GDM1 (cell line): ENCODE measurements at places on chromosomes 7 and 10.
A peak's percentile ranks its signal among the peaks of the same experiment; 100 is the strongest.

DNA sequence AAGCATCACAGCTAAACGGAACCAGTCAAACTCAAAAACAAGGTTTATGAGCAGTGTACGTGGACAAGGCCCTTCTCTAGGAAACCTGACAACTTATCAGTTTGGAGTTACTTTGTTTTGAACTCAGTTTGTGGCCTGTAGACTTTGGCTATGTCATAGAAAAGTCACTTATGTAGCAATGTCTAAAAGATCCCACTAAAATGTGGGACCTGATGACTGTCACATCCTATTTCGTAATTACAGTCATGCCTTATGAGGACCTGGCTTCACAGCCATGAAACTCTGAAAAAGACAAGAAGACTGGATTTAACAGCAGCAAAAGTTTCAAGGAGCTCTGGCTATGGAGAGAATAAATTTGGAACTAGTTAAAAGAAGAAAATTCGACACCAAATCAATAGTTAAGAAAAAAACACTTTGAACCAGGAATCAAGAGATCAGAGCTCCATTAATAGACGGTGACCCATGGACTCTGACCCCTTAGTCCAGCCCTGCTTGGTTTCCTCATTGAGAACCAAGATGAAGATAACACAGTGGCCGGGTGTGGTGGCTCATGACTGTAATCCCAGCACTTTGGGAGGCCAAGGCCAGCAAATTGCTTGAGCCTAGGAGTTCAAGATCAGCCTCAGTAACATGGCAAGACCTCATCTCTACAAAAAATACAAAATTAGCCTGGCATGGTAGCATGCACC, 204.3 kb downstream of the SFMBT2 start:
- no peak for DNase-seq

- no peak for DNase-seq
These were observed 87.9 kb downstream of the STRA8 start for GRCh38 chr7:135321556-135321955.

GRCh38 chr10:88457660-88458059, 125.5 kb downstream of the RNLS start:
- no peak for DNase-seq

DNA sequence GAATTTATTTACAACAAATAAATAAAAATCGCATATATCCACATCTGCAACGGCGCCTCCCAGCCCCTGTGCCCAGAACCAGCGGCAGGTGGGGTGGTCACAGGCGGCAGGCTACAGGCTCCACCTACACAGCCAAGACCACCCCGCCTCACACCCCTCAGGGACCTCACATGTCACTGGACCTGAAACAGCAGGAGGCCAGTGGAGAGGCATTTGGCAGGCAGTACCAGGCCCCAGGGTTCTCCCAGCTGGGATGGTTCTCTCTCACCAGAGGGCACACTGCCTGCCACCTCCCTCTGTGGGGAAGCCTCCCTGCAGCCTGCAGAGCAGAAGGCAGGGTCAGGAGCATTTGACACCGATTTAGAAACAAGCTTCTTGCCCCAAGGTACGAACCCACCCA, 81.5 kb downstream of the MAD1L1 start:
- no peak for DNase-seq

DNA sequence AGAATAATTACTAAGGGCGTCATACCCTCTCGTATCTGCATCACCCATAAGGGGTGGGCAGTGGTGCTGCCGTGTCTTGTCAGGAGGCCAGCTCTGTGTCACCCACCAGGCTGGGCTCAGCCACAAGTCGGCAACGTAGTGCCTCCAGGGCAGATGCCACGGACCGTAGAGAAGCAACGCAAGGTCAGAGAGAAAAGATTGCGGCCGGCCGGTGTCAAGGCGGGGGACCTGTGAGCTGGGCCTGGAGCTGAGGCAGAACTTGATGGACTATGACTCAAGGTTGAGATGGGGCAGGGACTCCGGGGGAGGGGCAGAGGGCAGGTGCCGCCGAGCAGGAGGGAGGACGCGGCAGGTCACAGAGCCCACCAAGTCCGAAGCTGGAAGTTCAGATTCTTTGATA, 29.5 kb downstream of the FOXK1 start:
- DNase-seq = no peak

GRCh38 chr7:117127585-117128168, 174.4 kb downstream of the ST7 start:
- DNase-seq = no peak

DNA sequence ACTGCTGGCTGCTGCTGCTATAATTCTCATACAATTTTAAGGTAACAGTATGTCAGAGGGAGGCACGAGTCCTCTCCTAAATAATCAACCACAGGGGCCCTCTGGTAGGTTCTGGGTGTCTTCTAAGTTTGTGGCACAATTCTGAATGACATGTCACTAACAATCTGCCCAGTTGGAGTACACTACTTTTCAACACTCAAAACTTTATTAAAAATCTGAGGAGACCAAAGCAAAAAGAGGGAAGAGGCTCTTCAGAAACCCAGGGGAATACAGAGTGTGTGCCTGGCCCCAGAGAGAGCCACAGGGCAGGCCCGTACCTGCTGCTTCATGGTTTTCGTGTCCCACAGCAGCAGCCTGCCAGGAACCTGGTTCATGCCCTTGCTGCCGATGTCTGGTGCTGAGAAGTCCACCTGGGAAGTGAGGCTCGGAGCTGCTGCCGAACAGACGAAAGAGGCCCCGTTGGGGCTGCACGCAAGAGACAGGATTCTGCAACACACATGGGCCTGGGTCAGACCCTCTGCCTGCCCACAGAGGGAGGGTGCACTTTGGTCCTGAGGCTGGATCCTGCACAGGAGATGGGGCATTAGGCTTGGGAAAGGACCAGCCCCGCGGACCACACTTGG, 18.3 kb downstream of the WDR91 start:
- DNase-seq = no peak

DNA sequence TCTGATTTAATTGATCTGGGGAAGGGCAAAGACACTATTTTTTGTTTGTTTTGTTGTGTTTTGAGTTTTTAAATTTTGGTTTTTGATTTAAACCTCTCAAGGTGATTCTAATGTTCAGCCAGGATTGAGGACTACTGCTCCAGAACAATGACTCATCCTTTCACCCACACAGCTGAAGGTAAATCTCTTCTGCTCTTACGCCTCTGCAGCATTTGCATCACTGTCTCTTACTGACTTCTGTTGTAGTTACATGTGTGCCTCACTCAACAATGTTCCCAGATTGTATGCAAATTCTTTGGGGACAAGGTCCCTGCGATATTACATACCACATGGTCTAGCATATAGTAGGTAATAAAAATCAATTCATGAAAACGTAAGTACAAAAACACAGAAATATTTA, 467.5 kb upstream of the LRRN3 start:
- DNase-seq = no peak

DNA sequence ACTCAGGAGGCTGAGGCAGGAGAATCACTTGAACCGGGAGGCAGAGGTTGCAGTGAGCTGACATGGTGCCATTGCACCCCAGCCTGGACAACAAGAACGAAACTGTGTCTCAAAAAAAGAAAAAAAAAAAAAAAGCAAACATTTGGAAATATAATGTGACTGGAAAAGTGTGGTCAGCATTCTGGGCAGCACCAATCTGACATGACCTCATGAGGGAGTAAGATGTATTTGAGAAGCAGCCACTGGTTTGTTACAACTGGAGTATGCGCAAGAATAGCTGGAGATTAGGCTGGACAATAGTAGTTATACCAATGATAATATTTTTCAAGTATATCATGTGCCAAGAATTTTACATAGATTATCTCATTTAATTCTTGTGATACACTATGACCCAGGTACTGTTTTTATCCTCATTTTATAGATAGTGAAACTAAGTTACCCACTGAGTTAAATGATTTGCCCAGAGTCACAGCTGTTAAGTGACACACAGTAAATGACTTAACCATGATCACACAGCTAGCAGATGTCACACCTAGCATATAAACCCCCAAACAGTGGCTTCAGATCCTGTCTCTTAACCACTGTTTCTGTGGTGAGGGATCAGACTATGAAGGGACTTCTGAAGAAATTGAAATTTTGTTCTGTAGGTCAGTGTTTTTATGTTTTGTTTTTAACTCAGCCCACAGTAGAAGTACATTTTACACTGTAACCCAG, 11.1 kb downstream of the MCU start:
- DNase-seq = no peak

GRCh38 chr10:121313119-121313875, 284.9 kb downstream of the FGFR2 start:
- no peak for DNase-seq

DNA sequence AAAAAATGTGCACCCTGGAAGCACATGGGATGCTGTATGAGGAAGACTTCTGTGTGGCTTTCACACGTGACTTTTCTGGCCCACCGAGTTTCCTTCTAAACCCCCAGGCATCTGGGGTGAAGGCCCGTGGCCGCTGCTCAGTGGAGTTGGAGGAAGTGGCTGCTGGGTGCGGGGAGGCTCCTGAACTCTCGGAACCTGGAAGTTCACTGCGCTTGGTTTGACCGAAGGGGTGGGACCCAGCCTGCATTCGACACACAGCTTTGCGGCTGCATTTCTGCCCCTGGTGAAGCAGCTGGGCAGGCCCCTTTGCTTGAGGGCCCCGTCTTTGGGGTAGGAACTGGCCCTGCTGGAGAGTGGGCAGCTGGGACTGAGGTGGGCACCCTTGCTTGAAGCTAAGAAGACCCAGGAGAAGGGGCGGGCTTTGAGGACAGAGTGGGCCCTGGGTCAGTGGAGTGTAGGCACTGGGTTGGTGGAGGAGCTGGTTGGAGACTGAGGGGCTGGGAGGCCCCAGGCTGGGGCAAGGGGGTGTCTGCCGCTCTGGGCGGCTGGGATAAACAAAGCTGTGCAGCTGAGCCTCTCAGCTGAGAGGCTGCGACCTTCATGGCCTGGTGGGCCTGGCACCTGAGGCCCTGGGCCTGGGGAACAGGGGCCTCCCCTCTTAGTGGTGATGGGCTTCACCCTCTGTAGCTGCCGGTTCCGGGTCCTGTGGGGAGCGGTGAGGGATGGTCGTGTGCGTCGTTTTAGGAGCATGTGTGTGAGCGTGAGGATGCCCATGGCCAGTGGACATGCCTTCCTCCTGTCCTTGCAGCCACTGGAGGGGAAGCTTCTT, 78.0 kb downstream of the INPP5A start:
- DNase-seq = no peak

- no peak for DNase-seq
These were observed 26.5 kb downstream of the CTBP2 start for GRCh38 chr10:125133696-125134482.

- no peak for DNase-seq
These were observed 29.1 kb downstream of the UBE2H start for GRCh38 chr7:129923709-129924108.

GRCh38 chr7:92582948-92583347, 7.2 kb downstream of the FAM133B start:
- DNase-seq = no peak

GRCh38 chr7:99806839-99807478, 20.9 kb upstream of the CYP3A43 start:
- DNase-seq = no peak

DNA sequence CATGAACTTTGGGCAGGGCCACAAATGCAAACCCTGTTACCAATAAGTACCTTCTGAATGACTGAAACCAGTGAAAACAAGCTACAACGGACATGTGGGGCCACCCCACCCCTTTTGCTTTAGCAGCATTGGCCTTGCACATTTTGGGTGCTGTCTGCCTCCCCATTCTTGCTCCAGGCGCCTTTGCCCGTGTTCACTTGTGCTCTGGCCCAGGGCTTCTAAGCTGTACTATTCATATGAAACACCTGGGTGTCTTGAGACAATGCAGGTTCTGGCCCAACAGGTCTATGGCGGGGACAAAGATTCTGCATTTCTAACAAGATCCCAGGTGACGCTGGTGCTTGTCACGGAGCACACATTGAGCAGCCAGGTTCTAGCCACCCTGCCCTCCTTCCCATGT, 96.5 kb upstream of the SDK1 start:
- no peak for DNase-seq

GRCh38 chr10:77431209-77431611, 206.4 kb downstream of the KCNMA1 start:
- no peak for DNase-seq

- DNase-seq = no peak
These were observed 67.2 kb downstream of the SKIDA1 start for GRCh38 chr10:21458126-21458871.

- no peak for DNase-seq
These were observed 114.1 kb upstream of the CELF2 start for GRCh38 chr10:10903620-10904019.

GRCh38 chr7:33128990-33129805, at the start of gene BBS9:
Gene BBS9 (plus strand): TSS chr7:33129564. CDS start chr7:33146253, 16,689 bp downstream.
- peak; percentile 91 for DNase-seq
